ENCODE measurements at places on chromosomes 7 and 10.
A peak's percentile ranks its signal among the peaks of the same experiment; 100 is the strongest.

GRCh38 chr10:71319042-71319799 lies at the start of gene SLC29A3:
TSS of gene SLC29A3 (plus strand) at chr10:71319259. CDS start at chr10:71319310, 51 bp downstream.
- DNase-seq: peak; percentile 86

GRCh38 chr7:12629816-12630512 lies 57.5 kb upstream of the ARL4A start:
- no peak for DNase-seq

DNA sequence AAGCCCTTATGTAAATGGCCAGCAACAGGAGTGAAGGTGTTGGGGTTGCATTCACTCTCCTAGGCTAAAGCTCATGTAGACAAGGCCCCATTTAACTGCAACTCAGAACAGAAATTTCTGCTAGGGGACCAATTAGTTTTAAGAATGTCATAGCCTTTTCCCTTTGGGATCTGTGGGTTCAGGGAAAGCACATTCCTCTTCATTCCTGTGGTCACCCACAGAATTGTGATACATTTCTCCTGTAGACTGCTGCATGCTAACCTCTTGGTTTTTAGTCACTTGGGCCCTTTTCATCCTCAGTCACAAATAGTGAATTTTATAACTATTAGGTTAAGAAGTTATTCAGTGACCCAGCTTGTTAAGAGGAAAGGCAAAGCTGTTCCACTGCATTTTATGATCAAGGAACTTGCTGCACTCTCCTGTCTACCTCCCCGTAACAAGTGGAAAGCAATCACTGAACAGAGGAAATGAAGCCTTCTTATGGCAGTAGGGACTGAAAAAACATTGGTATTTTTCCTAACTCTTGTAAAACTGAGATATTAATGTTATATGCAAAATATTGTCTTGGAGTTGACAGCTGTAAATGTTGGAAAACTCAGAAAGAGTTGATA lies 124.9 kb downstream of the SND1 start:
- no peak for DNase-seq

DNA sequence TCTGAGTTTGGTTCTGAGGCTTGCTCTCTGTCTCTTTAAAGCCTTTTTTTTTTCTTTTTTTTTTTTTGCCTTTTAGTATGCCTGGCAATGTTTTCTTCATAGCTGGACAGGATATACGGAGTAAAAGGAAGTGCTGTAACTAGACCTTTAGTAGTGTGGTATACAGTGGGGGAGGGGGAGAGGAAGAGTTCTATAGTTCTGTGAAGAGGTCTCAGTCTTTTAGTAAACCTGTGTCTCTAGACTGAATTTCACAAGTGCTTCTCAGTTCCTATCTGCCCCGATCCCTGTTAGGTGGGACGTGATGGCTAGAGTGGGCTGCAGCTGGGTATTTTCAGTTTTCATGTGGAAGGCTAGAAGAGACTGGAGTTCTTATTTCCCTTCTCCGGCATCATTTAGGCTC lies 3.1 kb upstream of the ABCC2 start:
- peak; percentile 52 for DNase-seq

DNA sequence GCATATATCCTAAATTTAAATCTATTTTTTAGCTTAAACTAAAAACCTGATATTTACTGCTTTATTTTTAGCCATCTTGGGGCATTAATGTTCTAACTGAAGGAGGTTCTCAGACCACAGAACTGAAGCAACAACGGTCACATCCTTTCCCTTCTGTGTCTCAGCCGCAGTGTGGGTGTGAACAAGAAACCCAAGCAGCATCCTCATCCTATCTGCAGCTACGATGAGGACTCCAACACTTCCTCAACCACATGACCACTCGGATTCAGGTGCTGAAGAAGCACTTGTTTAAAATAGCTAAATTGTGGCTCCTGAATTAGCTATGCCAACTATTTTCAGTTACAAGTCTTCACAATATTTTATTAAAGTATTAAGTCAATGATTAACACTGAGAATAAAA lies 5.3 kb downstream of the ESYT2 start:
- no peak for DNase-seq

GRCh38 chr10:1078668-1079067 lies 22.5 kb downstream of the WDR37 start:
- DNase-seq: no peak

GRCh38 chr10:118754229-118754555 lies 578 bp downstream of the CACUL1 start:
- DNase-seq: peak; percentile 41

DNA sequence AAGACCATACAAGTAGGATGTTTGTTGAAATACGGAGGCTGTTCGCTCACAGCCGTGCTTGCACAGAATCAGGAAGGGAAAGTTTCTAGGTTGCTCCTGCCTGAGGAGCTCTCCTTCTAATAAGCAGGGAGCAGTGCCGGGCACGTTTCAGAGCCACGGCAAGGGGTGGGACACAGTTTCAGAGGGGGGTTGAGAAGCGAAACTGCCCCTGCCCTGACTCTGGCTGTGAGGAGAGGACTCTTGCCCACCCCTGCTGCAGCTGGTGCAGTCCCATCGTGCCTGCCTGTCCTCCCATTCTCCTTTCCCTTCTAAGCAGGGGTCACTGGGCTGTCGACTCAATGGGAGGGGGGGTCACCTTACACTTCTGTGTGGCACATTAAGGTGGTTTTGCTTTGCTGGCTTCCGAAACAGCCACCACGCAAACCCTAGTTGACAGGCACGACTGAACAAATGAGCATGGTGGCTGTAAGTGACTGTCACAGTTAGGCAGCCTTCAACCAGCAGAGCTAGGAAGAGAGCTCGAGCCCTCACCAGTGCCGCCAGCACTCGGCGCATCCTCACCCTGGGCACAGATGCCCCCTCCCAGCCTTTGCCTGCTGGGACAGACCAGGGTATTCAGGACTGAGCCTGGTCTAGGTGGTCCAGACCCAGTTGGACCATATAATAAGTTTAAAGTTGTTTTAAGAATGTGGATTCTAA lies 37.5 kb downstream of the ZNF467 start:
- DNase-seq: no peak

DNA sequence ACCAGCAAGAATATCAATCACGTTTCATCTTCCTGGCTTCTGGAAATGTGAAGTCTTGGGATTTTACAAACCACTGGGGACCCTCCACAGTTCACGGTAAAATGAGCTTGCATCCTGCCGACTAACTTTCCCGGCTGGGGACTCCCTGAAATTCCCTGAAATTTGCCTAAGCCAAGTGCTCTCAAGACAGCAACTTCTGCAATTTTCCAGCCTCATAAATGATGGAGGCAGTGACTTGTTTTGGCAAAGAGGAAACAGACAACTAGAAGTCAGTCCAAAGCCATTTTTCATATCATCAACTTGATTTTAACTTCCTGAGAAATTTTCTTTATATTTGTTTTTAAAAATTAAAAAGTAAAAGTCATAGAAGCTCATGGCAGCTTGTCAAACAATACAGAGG lies 212.3 kb downstream of the FANK1 start:
- DNase-seq: no peak

GRCh38 chr10:119595134-119595675 lies 1.6 kb downstream of the TIAL1 start:
- DNase-seq: peak; percentile 65

DNA sequence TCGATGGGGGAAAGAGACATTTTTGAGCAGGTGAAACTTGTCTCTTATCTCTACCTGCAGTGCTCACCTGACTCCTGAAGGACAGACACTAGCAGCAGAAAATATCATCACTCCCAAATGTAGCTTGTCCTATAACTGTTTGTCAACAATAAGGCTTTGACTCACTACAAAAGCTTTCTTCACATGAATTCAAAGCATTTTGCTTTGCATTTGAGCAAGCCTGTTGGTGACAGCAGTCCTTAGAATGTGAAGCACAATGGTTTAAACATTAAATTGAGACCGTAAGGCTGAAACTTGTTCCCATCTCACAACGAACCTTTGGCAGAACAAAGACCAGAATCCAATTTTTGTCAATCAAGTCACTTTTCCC lies 30.6 kb upstream of the ZNRF2 start:
- no peak for DNase-seq

GRCh38 chr7:94436018-94436604 lies 41.4 kb downstream of the COL1A2 start:
- DNase-seq: peak; percentile 75

DNA sequence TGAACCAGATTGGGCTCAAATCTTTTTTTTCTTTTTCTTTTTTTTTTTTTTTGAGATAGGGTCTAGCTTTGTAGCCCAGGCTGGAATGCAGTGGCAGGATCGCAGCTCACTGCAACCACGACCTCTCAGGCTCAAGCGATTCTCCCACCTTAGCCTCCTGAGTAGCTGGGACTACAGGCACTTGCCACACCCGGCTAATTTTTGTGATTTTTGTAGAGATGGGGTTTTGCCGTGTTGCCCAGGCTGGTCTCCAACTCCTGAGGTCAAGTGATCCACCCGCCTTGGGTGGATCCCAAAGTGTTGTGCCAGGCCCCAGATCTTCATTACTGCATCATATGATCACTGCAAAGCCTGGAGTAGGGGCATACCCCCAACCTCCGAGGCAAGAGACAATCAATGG lies 2.8 kb downstream of the DNAJC30 start:
- DNase-seq: no peak

DNA sequence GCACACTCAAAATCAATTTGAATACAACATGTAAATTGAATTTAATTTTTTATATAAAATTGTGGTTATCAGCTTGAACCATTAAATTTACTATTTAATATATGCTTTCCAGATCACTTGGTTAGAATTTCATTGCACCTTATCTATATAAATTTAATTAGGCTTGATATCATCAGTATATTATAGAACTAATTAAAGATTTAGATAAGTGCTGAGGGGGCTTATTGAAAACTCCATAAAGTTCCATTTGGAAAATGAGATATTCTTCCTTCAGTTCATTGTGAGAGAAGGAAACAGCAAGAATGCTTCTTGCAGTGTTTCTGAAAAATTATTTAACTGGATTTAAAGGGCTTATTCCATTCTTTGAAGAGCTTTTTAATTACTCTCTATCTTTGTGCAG lies 85.7 kb upstream of the LRGUK start:
- DNase-seq: no peak

DNA sequence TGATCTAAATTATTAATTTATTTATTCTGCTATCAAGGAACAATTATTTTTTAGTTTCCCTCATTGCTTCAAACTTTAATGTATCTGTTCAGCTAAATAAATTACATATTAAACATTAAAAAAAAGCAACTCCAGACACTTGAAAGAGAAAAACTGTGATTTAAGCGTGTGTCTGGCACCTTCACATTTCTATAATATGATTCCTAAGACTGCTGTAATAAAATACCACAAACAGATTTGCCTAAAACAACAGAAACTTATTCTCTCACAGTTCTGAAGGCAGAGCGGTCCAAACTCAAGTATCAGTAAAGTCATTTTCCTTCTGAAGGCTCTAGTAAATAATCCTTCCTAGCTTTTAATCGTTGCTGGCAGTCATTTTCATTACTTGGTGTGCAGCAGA lies 580.4 kb upstream of the KCND2 start:
- no peak for DNase-seq

DNA sequence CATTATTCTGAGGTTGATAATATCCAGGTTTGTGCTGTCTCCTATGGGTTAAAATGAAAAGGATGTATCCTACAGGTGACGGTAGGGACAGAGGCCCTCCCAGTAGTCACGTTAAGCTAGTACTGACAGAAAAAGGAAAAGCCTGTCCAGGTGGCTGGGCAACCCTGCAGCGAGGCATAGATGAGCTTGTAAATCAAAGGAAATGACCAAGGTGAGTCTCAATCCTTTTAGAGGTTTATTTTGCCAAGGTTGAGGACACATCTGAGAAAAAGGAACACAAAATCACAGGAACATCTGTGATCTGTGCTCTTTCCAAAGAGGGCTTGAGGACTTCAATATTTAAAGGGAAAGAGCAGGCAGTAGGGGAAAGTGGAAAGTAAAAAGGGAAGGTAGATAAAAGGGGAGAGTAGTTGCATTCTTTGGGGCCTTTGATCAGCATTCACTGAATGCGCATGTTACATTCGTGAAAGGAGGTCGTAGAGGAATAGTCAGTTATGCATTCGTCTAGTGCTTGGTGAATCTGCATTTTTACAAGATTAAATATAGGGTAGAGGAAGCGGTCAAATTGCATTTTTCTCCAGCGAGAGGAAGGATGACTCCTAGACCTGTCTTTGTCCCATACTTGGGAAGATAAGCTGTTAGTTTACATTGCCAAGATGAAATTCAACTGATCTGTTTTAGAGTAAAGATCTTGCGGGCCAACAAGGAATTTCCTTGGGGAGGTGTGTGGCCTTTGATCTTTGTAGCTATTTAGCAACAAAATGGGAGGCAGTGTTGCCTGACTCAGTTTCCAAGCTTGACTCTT lies 884 bp upstream of the GSTO1 start:
- DNase-seq: no peak

DNA sequence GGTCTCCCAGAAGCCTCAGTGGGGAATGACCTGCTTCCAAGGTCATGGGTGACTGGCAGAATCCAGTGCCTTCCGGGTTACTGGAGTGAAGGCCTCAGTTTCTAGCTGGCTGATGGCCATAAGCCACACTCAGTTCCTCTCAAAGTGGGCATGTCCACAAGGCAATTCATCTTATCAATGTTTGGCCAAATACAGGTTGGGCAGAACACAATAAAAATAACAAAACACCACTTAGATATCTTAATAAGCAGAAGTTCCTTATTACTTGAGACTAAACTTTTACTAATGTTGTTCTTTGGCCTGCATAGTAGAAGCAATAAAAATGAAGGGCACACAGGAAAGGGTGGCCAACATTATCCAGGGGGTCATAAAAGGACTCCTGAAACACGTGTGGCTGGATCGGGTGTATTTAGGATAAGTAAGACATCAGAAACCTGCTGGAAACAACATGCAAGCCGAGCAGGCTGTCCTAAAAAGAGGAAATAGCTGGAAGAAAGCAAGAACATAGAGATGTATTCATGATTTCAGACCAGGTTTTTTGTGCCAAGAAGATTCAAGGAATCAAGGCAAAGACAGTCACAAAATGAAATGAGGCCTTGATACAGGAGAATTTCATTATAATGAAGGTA lies 19.6 kb upstream of the AKR1C2 start:
- DNase-seq: no peak

GRCh38 chr7:45599851-45600706 lies 25.9 kb downstream of the ADCY1 start:
- DNase-seq: no peak

GRCh38 chr10:116721547-116722392 lies 20.6 kb downstream of the HSPA12A start:
- no peak for DNase-seq

DNA sequence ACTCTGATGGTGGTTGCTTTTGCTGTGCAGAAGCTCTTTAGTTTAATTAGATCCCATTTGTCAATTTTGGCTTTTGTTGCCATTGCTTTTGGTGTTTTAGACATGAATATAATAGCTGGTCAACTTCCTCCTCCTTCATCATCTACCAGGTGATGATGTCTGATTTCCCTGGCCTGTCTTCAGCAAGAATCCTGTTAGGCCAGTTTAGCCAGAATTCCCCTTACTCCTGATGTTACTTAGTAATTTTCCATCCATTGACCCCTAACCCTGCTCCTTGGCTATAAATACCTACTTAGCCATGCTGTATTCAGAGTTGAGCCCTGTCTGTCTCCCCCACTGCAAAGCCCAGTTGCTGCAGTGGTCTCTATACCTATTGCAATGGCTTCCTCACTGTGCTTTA lies 91.4 kb downstream of the ZNF777 start:
- DNase-seq: peak; percentile 77

DNA sequence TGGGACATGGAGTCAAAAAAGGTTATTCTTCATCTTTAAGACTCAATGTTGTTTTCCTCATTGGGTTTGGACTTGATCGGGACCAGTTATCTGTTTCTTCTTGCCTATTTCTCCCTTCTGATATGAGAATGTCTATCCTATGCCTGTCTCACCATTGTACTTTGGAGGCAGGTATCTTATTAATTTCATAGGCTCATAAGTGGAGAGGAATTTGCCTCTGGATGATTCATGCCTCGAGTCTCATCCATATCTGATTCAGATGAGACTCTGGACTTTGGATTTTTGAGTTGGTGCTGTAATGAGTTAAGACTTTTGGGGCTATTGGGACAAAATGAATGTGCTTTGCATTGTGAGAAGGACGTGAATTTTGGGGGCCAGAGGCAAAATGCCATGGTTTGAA lies 36.2 kb upstream of the CCDC7 start:
- peak; percentile 61 for DNase-seq
